ENCODE measurements at places on chromosomes 7 and 10.

GRCh38 chr7:114432703-114433102 lies 18.1 kb downstream of the FOXP2 start:
- DNase-seq: no peak

DNA sequence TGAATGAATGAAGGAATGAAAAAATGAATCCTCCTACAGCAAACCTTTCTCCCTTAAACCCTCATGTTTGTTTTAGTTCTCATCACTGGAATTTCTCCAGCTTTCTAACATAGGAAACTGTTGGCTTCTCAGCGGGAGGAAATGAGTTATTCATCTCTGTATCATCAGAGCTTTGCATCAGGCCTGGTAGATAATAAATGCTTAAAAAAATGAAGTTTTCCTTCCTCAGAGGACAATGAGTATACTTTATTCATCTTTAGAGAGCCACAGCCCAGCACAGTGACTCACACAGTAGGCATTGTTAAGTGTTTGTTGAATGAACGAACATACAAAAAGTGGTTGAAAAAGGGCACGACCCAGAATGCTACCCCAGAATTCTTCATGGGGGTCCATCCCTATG lies 62.6 kb downstream of the COL13A1 start:
- no peak for DNase-seq

GRCh38 chr10:60346661-60347060 lies 43.0 kb downstream of the ANK3 start:
- no peak for DNase-seq

- no peak for DNase-seq
Measured at GRCh38 chr10:128529225-128529624, 403.0 kb upstream of the MKI67 start.

DNA sequence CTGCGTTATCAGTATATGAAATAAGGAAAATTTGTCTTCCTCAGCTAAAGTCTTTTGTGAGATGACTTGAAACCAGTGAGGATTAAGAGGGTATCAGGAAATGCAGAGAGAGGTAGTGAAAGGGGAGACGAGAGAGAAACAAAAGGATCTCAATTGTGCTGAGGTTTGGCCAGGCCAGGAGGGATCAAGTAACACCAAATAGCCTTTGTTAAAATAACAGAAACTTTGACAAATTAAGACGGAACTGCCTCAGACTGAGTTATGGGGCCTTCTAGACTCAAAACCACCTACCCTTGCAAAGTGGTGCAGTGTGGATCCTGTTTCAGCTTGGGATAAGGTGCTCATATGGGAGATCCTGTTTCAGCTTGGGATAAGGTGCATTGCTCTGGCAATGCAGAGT lies 263.1 kb downstream of the CREB5 start:
- DNase-seq: no peak
